Progenitor cell of endocrine pancreas (in vitro differentiated cells): ENCODE measurements at places on chromosomes 2 and 18.

GRCh38 chr2:69138793-69139459 lies 125.9 kb downstream of the ANTXR1 start:
- no peaks in the 10 kb centered on the region for H3K27me3 ChIP-seq
- H3K27ac ChIP-seq, result no peak overlapping the region
- DNase-seq, result no peak
- peaks cover 6% of the 10 kb centered on the region for H3K36me3 ChIP-seq

- H3K27me3 ChIP-seq, result no peaks in the 10 kb centered on the region
- peaks cover 3% of the 10 kb centered on the region for H3K36me3 ChIP-seq
- peaks cover 39% of the 10 kb centered on the region for H3K4me1 ChIP-seq
Measured at GRCh38 chr18:3449512-3450011, 410 bp upstream of the TGIF1 start.

DNA sequence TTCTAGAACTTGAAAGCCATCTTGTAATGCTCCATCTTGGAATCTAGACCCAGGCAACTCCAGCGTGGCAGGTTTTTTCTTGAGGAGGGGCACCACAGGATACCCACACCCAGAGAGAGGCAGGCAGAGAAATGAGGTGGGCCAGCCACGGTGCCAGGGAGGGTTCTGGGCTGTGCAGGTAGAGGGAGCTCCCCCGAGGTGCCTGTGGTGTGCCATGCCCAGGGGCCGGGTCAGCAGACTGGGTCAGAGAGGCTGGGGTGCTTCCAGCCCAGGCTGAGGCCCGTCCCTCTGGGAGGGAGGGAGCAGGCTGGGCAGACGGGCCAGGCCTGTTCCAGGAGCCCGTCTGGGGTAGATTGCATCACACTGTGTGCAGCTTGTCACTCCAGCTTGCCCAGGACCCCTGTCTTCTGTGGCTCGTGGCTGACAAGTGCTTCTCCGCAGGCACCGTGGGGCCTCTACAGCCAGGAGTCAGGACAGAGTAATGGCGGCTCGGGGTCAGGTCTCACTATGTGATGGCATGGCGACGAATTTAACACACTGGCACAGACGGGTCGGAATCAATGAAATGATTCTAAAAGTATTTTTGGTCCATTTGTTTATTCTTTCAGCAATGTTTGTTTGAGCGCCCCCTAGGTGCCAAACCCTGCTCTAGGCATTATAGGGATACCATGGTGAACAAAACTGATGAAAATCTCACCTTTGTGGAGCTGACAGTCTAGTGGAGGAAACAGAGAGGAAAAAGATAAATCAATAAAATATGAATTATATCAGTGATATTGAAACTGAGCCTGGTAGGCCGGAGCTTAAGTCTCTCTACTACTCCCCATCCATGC lies 144.0 kb downstream of the ACOXL start:
- H3K4me3 ChIP-seq, result no peak overlapping the region
- H3K4me1 ChIP-seq, result no peaks in the 10 kb centered on the region
- DNase-seq, result no peak
- no peaks in the 10 kb centered on the region for H3K27me3 ChIP-seq

GRCh38 chr18:22674272-22674671 lies 256.6 kb upstream of the CTAGE1 start:
- no peaks in the 10 kb centered on the region for H3K4me1 ChIP-seq
- no peak overlapping the region for H3K4me3 ChIP-seq
- H3K27me3 ChIP-seq, result peaks cover 12% of the 10 kb centered on the region
- H3K36me3 ChIP-seq, result no peaks in the 10 kb centered on the region

GRCh38 chr2:10091182-10091888 lies 11.1 kb upstream of the CYS1 start:
- DNase-seq, result no peak
- H3K27me3 ChIP-seq, result peaks cover 6% of the 10 kb centered on the region
- H3K4me1 ChIP-seq, result peaks cover 19% of the 10 kb centered on the region
- no peak overlapping the region for H3K4me3 ChIP-seq
- H3K27ac ChIP-seq, result no peak overlapping the region
- no peaks in the 10 kb centered on the region for H3K36me3 ChIP-seq

DNA sequence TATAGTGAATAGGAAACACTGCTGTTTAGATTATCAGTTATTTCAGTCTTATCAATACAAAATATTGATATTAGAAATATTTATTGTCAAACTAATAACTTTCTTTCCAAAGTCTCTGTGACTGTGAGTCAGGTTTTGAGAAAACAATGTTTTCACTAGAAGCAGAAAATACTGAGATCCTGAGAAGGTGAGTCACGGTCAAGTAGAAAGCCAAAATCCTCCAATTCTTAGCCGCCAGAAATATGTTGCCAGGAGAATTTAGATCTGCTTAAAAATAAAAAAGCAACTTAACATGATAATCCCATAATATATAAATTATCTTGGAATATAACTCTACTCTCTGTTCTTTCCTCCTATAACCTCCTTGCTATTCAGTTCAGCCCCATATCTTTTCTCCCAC lies 181.9 kb upstream of the NRXN1 start:
- no peaks in the 10 kb centered on the region for H3K36me3 ChIP-seq
- no peaks in the 10 kb centered on the region for H3K27me3 ChIP-seq
- no peaks in the 10 kb centered on the region for H3K4me1 ChIP-seq
- H3K27ac ChIP-seq, result no peak overlapping the region
- H3K4me3 ChIP-seq, result no peak overlapping the region
- no peak for DNase-seq

DNA sequence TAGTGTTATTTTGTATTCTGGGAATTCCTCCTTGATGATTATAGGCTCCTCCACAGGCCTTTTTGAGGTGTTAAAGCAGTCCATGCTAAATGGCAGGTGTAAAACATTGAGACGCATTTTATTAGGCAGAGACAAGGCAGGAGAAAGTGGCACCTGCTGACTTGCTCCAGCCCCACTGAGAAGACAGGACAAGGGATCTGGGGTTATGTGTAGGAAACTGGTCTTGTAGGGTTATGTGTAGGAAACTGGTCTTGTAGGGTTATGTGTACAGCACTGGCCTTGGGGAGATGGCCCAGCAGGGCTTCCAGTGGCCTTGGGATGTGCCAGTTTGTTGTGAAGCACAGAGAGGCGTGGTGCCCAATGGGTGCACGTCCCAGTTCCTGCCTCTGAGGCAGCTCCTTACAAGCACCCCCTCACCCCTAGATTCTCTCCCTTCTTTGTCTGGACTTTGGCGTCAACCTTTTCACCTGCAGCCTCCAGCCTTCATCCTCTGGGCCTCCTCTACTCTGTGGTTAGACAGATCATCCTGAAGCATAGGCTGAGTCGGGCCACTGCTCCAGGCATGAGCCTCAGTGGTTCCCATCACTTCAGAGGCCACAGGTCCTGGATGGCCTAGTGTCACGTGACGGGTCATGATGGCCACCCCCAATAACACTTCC lies 921 bp upstream of the FABP1 start:
- no peak overlapping the region for H3K4me3 ChIP-seq
- DNase-seq, result no peak

DNA sequence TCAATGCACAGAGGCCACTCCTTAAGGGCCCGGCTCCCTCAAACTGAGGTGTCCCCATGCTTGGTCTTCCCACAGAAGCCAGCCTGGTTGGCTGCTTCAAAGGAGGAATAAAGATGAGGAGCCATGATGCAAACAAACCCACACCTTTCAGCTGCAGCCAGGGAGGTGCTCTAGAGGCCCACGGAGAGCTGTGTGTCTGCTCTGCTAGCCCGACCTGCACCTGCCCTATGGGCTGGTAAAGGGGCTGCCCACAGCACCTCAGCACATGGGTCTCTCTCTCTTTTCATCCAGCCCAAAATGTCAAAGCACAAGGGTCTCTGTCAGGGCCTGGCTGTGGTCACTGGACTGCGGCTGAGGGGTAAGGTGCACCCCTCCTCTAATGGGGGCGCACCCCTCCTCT lies 132.1 kb downstream of the MSH2 start:
- no peaks in the 10 kb centered on the region for H3K27me3 ChIP-seq
- H3K27ac ChIP-seq, result no peak overlapping the region
- H3K4me1 ChIP-seq, result no peaks in the 10 kb centered on the region
- no peaks in the 10 kb centered on the region for H3K36me3 ChIP-seq
- H3K4me3 ChIP-seq, result no peak overlapping the region

GRCh38 chr2:224283466-224283965 lies 118.4 kb downstream of the FAM124B start:
- no peak for DNase-seq
- H3K4me1 ChIP-seq, result no peaks in the 10 kb centered on the region
- no peaks in the 10 kb centered on the region for H3K36me3 ChIP-seq
- H3K27me3 ChIP-seq, result no peaks in the 10 kb centered on the region

DNA sequence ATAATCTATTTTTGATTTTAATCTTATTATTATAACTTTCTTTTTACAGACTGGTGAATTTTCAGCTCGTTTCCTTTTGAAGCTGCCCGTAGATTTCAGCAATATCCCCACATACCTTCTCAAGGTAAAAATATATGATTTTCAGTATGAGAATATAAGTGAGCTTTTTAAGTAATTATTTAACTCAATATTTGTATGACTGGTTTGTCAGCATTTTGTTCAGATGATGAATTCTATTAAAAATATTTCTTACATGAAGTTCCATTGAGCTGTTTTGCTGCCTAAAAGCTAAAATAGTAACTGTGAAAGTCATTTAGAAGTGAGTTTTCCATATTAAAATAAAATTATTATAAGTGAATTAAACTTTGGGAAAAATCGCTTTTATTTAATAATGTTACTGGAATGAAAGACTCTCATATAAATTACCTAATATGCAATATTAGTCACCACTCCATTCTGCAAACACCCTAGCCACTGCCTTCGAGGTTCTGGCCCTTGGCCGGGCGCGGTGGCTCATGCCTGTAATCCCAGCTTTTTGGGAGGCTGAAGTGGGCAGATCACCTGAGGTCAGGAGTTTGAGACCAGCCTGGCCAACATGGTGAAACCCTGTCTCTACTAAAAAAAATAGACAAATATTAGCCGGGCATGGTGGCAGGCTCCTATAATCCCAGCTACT lies 155.3 kb downstream of the BABAM2 start:
- H3K27ac ChIP-seq, result no peak overlapping the region
- no peaks in the 10 kb centered on the region for H3K36me3 ChIP-seq
- no peak for DNase-seq
- no peaks in the 10 kb centered on the region for H3K4me1 ChIP-seq

- no peak for DNase-seq
- no peaks in the 10 kb centered on the region for H3K36me3 ChIP-seq
- H3K4me1 ChIP-seq, result no peaks in the 10 kb centered on the region
Measured at GRCh38 chr2:181393472-181393871, 63.7 kb upstream of the ITGA4 start.

DNA sequence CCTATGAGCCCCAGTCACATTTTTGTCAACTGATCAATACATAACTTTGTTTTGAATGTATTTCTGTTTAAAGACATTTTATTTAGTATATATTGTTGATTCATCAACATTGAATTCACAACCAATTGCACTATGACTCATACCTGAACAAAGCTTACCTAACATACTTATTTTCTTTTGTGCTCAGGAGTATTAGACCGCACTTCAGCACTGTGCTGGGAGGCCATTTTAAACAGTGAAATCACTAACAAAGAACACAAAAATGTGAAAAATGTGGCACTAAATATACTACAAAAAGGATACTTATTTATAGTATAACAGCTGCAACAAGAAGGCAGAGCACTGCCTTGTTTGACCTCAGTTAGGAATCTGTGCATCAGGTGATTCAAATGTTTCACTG lies 12.4 kb upstream of the IFIH1 start:
- no peaks in the 10 kb centered on the region for H3K4me1 ChIP-seq
- H3K27me3 ChIP-seq, result no peaks in the 10 kb centered on the region
- H3K4me3 ChIP-seq, result no peak overlapping the region
- no peak for DNase-seq
- peaks cover 1% of the 10 kb centered on the region for H3K36me3 ChIP-seq
- no peak overlapping the region for H3K27ac ChIP-seq
